ENCODE measurements at places on chromosomes 3 and 15. TPM values are rescaled to one million over a fixed set of nuclear protein-coding genes. Genes with fewer than 3 reads are reported as not detected.

DNA sequence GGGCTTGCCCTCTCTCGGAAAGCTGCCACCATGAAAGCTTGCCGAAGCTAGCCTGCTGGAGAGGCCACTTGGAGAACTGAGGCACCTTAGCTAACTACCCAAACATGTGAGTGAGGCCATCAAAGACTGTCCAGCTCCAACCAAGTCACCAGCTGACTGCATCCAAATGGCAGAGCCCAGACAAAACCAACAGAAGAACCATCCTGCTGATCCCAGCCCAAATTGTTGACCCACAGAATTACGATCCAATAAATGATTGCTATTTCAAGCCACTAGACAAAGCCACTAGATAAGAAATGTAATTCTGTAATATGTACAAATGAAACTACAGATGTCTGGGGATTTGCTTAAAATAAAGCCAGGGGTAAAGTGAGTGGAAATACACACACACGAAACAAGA lies 109.8 kb upstream of the TRPM1 start:
- no peak for DNase-seq

DNA sequence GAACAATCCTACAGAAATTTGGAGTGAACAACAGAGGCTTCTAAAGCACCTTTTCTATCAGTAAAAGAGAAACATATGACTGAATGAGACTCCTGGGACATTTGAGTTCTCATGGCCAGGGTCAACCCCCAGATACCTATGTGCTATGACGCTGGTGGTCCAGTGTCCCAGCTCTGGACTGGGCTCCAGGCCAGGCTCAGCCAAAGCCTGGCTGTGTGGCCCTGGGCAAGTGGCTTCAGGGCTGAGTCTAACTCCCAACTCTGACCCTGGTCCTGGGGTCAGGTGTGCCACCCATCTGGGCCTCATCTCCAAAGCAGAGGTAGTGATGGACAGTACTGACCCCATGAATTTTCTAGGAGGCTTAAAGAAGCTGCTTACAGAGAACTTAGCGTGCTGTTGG lies 147.8 kb downstream of the FBLN2 start:
- DNase-seq = no peak

- DNase-seq = no peak
Observed at GRCh38 chr15:51806123-51806522, 23.3 kb upstream of the TMOD3 start.

GRCh38 chr15:98649472-98650416 lies 1.4 kb downstream of the IGF1R start:
- peak; percentile 70 for DNase-seq

DNA sequence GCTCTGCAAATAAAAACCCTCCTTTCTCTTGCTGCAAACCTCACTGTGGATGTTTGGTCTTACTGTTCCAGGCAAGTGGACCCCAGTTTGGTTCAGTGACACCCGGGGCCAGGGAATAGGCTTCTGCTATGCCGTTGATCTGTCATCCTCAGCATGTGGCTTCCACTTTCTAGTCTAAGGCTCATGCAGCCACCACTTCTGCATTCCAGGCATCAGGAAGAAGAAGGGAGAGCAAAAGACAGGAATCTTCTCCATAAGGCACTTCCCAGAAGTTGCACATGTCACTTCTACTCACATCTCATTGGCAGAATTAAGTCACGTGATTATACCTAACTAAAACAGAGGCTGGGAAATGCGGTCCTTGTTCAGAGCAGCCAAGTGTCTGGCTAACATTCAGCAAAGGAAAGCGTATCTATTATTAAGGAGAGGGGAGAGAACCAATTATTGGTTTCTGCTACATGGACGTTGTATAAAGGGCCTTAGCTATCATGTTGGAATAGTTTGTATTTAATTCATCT lies 173.6 kb upstream of the PFN2 start:
- DNase-seq = no peak

DNA sequence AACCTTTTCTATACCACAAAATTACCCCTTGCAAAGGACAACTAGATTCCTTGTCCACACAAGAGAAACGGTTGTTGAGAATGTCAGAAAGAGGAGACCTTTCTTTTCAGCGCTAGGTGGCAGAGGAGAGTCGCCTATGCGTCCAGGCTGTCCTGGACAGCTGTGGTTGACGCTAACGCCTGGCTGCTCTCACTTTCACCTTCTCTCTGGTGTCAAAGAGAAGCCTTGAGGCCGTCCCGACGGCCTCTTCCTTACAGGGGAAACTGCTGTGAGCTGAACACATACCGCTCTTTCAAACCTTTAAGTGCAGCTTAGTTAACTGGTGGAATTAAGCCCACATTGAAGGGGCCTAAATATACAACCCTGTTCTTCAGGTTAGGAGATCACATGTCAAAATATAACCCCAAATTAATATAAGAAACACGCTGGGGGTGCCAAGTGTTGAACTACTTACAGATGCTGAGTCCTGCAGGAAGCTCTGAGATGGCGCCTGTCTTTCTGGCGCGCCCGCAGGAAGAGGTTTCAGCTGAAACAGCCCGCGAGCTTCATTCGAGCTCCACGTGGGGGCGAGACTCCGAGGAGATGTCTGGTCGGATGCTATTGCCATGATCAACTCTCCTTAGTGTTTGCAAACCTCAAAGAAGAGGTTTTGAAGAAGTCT lies 26.1 kb upstream of the KBTBD8 start:
- DNase-seq = peak; percentile 61

DNA sequence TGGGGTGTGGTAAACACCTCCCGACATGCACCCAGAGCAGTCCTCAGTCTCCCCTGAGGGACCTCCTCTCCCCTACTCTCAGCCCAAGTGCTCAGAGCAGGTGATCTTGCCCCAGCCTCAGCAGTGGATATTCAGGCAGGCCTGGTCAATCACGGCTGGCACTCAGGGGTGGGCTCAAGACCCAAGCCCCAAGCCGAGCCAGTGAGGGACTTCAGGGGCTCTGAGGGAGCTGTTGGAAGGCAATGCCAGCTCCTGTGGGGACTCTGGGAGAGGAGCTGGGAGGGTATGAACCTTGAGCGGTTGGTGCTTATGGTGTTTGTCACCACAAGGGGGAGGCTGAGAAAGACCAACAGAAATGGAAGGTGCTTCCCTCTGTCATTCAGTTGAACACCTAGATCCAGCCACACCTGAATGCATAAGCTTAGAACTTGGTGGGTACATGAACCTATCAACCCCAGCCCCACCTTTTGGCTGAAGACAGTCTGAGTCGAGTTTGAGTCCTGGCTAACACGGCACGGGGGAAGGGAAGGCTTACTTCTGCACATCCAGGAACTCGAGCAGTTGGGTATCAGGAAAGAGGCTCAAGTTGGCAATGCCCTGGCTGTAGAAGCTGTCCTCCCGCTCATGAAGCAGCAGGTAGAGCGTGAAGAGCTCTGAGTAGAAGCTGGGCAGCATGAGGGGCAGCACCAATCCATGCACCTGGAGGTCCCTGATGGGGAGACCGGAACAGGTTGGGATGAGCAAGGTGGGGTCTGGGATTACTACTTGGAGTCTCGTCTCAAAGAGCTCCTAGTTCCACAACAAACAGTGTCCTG lies 19.2 kb downstream of the ALS2CL start:
- peak; percentile 21 for DNase-seq

GRCh38 chr3:126353694-126354321 lies 3.4 kb downstream of the KLF15 start:
- no peak for DNase-seq

DNA sequence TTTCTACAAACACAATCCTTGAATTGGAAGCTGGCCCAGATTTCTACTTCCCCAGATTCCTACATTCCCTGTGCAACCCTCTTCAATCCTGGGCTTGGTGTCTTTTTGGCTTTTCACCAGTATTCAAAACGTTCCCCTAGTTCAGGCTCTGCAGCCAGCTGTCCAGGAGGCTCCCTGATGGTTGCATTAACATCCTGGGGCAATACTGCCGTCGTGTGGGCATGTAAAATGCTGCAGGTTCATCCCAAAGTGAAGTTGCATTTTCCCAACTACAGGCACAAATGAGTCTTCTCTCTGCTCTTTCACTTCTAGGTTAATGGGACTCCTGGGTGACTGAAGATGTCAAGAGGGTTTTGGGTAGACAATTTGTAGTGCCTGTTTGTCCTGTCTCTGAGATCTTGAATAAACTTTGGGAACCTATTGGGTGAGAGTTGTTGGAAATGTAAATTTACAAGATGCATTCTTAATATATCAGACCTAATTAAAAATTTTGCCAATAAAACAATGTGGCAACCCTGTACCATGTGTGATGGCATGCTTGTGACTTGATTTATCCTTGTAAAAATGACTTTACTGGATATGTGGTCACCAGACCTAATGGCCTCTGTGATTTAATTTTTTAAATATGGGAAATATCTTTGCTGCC lies 28.6 kb downstream of the SOX14 start:
- no peak for DNase-seq

DNA sequence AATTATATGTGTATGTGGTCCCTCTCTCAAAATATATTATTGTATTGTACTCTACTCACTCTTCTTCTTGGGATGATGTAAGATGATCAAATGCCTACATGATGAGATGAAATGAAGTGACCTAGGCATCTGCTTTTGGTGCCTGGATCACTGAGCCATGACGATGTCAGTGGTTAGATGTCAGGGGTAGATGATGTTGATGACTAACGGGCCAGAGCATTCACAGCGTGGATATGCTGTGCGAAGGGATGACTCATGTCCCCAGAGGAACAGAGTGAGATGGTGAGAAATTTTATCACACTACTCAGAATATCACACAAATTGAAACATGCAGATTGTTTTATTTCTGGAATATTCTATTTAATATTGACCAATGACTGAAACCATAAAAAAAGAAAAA lies 233.9 kb upstream of the CADM2 start:
- no peak for DNase-seq

GRCh38 chr15:62296756-62297507 lies 131.8 kb upstream of the C2CD4B start:
- no peak for DNase-seq

DNA sequence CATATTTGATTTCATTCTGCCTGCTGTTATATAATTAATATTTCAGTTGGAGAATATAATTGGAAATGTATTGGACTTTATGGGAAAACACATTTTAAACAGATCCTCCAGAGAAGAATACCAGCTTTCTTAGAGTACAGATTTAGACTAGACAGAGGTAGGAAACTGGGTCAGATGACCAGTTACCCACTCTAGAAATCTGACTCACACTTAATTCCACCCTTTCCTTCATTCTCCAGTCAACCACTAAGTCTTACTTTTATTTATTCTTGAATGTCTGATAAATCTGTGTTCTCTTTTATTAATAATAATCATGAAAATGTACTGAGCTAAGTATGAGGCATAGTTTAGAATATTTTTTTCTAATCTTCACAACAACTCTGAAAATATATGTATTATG lies 110.7 kb downstream of the LRRC49 start:
- DNase-seq = no peak

- DNase-seq = no peak
Observed at GRCh38 chr3:154125378-154126030, 4.3 kb downstream of the ARHGEF26 start.

DNA sequence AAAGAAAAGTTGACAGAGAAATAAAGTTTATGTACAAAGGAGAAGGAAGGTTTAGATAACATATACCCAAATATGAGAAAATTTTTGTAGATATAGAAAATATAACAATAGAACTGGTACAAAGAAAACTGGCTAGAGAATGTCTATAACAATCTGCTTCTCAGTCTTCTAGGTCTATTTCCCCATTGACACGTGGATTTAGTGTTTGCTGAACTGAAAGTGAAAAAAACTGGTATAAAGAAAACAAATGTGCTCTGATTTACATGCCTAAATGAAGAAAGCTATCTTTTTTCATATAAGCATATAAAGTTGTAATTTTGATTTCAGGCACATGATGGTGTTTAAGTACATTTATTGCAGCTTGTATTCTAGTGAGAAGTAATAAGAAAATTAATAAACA lies 9.8 kb downstream of the KCNMB2 start:
- DNase-seq = no peak

- no peak for DNase-seq
Observed at GRCh38 chr3:140424726-140425125, 253.1 kb upstream of the TRIM42 start.

GRCh38 chr15:89822951-89823711 lies 8.5 kb upstream of the ANPEP start:
- DNase-seq = no peak

DNA sequence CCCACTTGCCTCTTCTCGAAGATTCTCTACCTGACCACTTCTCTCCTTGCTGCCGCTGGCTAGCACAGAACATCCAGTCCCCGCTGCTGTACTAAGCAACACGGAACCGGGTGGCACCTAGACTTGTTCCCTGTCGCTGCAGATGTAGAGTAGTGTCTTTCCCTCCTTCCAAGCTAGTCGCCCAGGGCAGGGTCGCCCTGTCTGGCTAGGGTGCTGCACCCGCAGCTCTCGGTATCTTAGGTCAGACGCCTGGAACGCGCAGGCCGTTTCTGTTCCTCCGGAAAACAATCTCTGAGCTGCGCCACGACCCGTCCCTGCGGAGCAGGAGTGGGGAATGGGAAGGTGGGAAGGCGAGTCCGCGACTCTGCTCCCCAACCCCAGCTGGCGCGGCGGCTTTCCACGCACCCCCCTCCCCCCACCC lies 758 bp upstream of the SNX33 start:
- no peak for DNase-seq

- DNase-seq = no peak
Observed at GRCh38 chr3:14645453-14645852, 6.1 kb upstream of the CCDC174 start.

DNA sequence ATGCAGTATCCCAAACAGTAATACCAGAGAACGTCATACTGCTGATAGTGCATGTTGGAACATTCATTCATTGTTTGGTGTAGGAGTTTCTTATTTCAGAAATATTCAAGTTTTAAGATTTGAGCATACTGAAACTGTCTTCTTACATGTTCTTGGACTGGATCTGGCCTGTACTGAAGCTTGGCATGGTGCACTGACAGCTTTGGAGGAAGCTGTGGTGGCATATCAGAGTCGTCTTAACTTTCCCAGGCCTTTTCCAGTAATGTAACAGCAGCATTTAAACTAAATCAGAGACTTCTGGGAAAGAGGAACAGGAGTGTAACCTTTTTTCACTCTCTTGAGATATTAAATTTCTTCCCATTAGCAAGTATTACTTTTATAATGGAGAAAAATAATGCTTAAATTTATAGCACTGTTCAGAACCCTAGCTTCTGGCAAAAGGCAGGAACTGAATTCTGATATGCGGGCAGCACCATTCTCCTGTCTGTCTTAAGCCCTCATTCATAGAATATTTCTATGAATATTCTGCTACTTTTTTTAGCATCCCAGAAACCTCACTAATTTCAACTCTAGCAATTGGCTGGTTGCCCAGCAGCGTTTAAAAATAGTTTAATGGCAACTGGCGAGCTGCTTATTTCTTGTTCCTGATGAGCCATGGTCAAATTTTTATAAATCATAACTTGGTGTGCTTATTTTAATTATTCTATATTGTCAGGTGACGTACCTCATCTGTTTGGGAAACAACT lies 31.1 kb downstream of the DNAJC13 start:
- no peak for DNase-seq

- DNase-seq = no peak
Observed at GRCh38 chr3:184776916-184777315, 35.0 kb upstream of the VPS8 start.

- DNase-seq = no peak
Observed at GRCh38 chr15:70172566-70173225, 75.0 kb upstream of the TLE3 start.

ZIC1 gene
- total RNA-seq = not detected

TIMP4 gene
- total RNA-seq = not detected

GOLGA8H gene
- 0.64 TPM for total RNA-seq

ANKUB1 gene
- not detected for total RNA-seq

TM4SF1 gene
- total RNA-seq = not detected

MAGI1 gene
- total RNA-seq = not detected

IP6K2 gene
- 72.0 TPM for total RNA-seq

COPS2 gene
- total RNA-seq = 61.1 TPM

INSYN1 gene
- not detected for total RNA-seq

SNTN gene
- total RNA-seq = not detected

Data from activated naive CD8-positive, alpha-beta T cell treated with anti-CD3 and anti-CD28 coated beads, Interleukin-2, amount 10 ng/mL, durations not matched to agents 7 days and 5 days (primary cell).